ENCODE measurements at places on chromosomes 16 and 17.

DNA sequence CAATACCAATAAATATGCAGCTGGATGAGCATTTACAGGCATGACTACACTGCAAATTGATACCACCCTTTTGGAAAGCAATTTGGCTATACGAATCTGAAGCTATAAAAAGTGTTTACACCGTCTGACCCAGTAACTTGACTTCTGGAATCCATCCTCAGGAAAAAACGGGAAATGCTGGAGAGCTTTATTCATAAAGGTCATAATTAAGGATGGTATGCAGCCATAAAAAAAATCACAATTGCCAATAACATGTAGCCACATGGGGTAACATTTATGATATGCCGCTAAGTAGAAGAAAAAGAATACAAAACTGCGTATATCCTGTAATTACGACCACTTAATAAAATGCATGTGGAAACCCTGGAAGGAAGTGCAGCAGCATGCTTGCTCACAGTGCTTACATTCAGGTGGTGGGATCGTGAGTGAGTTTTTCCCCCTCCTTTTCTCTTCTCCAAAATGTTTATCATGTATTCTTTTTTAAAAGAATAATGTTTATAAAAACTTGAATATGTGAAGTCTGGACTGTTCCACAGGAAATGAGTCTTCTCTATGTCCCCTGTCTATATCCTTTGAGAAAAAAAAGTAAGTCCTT lies 34.2 kb downstream of the COPRS start:
- DNase-seq = no peak

GRCh38 chr16:9953908-9954570 lies 228.2 kb downstream of the GRIN2A start:
- no peak for DNase-seq

- DNase-seq = peak; percentile 95
Observed at GRCh38 chr16:85027349-85027957, at the start of gene KIAA0513. KIAA0513 (plus strand) TSS chr16:85027795; CDS start chr16:85067072, 39,277 bp downstream.

- no peak for DNase-seq
Observed at GRCh38 chr17:17514993-17515933, 19.1 kb upstream of the RASD1 start.

DNA sequence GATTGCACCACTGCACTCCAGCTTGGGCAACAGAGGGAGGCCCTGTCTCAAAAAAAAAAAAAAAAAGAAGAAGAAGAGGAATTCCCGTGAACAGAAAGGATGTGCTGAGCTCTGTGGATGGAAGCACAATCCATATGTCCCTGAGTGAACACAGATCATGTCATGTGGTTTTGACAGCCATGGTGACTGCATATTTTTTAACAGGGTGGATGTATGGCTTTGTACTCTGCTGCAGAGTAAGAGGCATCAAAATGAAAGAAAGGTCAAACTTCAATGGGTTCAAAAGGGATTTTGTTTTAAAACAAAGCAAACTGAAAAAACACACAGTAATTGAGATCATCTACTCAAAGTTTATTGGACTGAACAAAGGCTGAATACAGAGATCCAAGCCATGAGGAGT lies 31.5 kb downstream of the MXRA7 start:
- DNase-seq = no peak

DNA sequence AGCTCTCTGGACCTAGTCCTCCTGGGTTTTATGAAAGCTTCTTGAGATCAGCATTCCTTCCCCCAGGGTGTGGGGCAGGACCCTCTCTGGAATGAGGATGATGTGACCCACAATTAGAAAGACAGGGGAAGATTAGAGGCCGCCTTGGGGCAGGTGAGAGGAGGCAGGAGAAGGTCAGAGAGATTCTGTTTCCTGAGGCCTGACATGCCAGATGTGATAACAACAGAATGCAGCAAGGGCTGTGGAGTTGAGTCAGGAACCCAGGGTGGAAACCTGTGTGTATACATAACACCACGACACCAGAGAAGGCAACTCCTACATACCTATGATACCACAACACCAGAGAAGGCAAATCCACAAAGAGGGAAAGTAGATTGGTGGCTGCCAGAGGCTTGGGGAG lies 5.4 kb upstream of the SLC5A10 start:
- DNase-seq = no peak

DNA sequence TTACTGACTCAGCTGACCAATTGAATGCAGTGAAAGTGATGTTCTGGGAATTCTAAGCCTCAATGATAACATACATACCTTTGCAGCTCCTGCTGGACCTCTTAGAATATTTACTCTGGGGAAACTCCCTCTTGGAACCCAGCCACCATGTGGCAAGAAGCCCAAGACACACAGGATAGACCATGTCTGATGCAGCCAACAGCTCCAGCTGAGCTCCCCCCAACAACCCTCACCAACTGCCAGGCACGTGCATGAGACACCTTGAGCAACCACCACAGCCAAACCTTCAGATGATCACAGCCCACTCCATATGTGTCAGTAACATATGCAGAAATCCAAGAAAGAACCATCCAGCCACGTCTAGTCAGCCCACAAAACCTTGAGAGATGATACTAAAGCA lies 53.0 kb downstream of the XYLT1 start:
- no peak for DNase-seq

- no peak for DNase-seq
Observed at GRCh38 chr17:72759301-72759700, 333.2 kb downstream of the SLC39A11 start.

DNA sequence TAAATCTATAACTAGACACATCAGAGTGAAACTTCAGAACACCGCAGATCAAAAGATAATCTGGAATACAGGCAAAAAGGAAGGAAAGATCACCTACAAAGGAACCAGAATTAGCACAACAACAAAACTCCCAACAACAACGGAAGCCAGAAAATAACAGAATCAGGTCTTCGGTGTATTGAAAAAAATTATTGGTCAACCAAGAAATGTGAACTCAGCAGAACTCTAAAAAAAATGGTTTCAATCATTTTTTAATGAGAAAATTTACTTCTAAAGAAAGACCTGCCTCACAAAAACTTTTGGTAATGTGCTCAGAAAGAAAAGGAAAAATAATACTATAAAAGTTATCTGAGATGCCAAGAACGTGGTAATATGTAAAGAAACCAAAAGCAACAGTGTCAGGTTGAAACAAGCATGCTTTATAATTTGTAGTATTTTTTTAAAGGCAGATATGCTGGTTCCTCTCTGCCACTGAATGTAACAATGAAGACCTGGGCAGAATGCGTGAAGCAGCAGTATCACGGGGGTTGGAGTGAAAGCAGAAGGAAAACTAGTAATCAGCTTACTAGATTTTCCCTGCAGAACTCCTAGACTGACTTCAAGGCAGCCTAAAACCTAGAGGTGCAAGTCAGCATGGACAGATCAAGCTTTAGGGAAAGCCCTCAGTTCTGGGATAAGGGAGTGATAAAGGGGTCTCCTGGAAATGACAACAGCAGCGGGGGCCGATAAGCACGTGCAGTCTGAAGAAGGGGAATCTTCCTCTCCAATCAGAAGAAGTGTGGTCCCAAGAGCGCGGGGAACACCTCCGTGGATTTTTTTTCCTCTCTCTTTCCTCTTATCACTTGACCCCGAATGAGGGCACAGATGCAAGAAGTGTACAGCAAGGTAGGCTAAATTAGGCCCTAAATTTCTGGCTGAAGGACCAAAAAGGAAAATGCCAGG lies 80.9 kb upstream of the TEKT1 start:
- no peak for DNase-seq

GRCh38 chr17:2705888-2706795 lies 5.4 kb downstream of the CLUH start:
- no peak for DNase-seq

- peak; percentile 24 for DNase-seq
Observed at GRCh38 chr17:51298508-51299371, 38.4 kb downstream of the UTP18 start.

DNA sequence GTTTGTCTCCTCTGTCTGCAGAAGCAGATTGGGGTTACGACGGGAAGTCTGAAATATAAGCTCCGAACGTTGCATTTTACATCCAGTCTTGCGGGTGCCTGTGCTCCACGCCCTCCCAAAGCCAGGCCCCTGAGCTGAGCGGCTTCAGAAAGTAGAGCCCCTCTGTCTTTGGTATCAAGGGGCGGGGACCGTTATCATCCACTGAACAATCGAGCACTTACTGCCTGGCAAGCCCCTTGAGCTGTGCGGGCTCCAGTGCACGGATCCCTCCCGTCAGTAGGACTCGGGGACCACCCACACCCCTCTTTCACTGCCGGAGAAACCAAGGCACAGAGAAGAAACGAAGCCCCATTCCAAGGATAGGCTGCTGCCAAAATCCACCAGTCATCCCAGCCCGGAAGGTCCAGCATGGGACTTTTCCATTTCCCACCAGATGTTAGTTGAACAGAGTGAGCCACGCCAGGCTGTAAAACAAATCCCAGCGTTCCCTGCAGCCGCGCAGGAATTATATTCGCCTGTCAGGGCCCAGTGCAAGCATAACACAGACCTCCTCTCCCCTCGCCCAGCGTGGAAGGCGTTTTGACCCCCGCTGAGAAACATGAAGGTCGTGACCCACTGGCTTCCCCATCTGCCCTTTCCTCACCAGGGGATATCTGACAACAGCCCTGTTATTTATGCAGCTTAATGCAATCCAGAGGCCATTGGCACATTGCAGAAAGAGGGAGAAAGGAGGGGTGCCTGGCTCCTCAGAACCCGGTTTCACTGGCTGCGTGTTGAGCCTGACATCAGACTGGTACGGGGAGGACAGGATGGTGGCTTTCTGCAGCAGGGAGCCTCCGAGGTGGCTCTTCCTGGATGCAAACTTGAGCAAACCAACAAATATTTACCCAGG lies 212.2 kb upstream of the FOXF1 start:
- DNase-seq = peak; percentile 40

DNA sequence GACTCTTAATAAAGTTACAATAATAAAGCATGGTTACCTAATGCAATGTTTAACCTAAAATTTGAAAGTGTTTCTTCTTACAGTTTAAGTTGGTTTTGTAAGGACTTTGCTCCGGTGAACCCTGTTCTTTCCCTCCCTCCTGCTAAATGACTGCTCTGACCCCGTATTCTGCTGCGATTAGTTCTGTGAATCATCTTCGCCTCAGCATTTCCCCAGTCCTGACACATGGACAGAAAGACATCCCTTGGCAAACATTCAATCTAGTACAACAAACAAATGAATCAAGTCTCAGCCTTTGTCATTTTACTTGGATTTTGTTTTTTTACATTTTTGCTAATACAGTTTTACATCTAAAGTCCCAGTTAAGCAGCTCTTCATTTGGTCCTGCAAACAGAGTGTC lies 15.4 kb downstream of the KCNJ2 start:
- peak; percentile 17 for DNase-seq

DNA sequence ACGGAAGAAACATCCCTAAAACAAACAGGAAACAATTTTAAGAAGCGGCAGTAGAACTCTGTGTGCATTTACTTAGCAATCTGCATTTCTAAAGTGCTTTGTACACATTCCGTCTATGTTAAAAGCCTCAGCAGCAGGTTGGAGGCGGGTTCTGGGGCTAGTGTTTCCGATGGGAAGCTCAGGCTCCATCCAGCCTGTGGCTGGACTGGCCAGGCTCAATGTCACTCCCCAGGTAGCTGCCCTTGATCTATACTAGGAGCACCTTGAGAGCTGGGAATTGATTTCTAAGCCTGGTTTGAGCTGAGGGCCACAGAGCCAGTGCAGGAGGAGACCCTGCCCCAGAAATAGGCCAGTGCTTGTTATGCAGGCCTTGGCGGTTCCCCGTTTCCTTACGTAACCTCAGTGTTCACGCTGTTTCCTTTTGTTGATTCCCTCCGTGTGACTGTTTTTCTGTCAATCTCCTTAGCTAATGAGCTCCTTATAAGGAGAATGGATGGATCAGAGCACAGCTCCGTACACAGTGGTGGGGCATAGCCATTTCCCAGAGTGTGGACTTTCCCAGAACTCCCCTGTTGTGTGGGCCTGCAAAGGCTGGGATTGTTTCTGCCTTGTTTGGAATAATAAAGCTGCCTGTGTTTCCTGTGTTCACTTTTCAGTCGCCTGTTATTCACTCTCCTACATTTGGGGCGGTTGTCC lies 21.4 kb downstream of the ADORA2B start:
- DNase-seq = no peak

DNA sequence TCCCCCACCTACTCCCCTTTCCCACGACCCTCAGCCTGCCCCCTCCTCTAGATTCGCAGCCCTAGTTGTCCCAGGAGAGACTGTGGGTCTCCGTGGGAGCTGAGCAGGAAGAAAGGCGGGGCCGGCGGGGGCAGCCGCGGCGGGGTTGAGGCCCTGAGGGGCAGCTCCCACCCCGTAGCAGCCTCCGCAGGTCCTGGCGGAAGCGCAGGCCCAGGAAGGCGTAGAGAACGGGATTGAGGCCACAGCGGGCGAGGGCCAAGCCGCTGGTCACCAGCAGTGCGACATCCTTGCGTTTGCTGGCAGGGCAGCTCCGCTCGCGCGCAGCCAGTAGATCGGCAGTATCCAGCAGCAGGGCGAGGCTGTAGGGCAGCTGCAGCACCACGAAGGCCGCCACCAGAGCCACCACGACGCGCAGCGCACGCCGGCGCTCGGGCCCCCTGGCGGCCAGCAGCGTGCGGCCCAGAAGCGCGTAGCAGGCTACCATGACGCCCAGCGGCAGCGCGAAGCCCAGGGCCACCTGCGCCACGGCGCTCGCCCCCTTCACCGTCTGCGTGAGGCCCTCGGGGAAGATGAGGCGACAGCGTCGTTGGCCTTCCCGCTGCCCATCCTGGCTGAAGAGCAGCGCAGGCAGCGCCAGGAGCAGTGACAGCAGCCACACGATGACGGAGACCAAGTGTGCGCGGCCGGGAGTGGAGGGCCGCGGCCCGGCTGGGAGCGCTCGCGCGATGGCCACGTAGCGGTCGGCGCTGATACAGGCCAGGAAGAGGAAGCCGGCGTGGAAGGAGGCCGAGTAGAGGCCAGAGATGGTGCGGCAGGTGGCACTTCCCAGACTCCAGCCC lies 1.9 kb downstream of the CCR10 start:
- DNase-seq = peak; percentile 88

GRCh38 chr17:73770115-73770848 lies 126.0 kb upstream of the SDK2 start:
- DNase-seq = no peak

- DNase-seq = no peak
Observed at GRCh38 chr17:45868276-45868675, 23.6 kb downstream of the SPPL2C start.

All from hepatic stellate cell (primary cell).